ENCODE measurements at places on chromosomes 4 and X.

DNA sequence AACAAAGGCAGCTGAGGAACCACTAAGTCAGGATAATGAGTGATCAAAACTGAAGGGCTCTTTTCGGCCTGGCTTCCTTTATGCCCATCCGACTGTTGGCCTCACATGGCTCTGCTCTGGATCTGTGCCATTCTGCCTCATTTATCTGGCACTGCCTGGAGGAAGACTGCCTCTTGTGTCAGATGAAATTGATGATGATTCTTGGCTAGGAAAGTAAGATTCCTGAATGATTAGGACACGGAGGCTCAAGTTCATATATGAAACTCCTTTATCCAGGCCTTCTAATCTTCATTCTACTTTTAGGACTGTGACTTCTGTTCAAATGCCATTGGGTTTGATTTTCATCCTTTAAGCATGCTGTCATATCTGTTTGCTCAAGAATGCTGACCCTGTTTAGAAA is 475.4 kb upstream of the RPS6KA3 start:
- peak; percentile 8 for DNase-seq

GRCh38 chr4:42636645-42636949 is 20.3 kb downstream of the ATP8A1 start:
- DNase-seq: no peak

DNA sequence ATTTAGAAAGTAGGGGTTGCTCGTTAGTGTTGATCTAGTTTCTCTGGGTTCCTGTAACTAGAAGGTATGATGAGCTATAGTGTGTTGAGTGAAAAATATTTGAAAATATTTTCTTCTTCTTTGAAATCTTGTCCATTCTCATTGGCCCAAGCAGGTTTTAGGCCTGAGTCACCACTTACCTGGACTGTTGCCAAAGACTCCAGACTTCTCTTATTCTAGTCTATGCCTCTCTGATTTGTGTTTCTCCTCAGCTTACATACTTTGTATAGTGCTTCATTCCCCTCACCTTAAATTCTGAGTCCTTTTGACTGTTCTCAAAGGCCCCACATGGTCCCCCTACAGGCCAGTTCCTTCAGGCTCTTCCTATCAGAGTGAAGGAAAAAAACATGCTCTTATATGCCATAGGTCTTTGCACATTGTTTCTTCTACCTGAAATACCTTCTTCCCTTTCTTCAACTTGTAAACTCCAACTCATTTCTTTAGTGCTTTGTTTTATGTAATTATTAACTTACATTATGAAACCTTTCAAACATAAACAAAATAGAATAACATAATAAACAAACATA is 258.2 kb downstream of the PPP1R2C start:
- no peak for DNase-seq

GRCh38 chr4:158847535-158847934 is 78.7 kb downstream of the FNIP2 start:
- no peak for DNase-seq
